NCI-H1417 (cell line): ENCODE measurements at places on chromosomes 13 and 19.
A peak's percentile ranks its signal among the peaks of the same experiment; 100 is the strongest.

DNA sequence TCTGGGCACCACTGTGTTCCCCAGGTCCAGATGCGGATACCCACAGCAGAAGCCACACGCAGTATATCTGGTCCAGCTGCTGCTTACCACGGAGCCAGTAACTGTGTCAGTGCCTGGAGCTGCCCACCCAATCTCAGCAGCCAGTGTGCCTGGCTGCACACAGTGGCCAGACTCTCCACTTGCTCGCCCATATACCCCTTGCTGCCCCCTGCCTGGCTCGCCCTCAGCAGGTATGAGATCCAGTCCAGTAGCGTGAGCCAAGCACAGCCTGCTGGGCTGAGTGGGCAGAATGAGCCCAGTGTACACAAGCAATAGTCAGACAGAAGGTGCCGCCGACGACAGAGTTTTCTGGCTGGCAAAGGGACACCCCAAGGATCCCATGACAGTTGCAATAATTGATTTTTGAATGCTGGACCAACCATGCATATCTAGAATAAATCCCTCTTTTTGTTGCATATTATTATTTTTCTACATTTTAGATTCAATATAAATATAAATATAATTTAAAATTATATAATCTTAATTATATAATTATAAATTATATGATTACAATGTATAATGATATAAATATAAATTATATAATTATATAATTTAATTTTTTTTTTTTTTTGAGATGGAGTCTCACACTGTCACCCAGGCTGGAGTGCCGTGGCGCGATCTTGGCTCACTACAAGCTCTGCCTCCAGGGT is 918.8 kb upstream of the MIR17HG start:
- no peak for DNase-seq

DNA sequence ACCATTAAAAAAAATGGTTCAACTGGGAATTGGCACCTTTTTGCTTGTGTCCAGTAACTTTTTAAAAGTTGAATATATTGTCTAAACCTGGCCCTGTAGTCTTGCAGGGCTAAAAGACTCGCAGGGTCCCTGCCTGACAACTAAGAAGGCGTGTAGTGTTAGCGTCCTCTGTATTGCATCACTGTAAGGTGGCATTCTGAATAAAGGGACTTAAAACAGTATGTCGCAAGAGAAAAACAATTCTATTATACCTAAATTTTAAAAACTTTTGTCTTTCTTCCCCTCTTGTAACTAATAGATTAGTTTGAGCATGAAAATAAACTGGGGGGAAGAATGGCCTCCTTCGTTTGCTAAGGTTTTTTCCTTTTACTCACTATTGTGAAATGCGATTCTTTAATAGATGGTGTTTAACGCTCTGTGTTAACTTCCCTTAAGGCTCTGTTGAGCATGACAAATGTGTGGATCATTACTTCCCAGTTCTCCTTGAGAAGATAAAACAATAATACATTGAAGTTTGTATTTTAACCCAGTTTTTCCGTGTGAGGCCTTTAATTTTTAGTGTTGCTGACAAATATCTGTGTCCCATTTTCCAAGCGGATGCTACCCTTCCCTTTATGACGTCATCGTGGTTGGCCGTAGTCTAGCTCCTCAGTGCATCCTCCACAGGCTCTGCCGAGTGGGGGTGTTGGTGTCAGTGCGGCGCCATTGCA is 134.6 kb downstream of the KATNAL1 start:
- DNase-seq = no peak

DNA sequence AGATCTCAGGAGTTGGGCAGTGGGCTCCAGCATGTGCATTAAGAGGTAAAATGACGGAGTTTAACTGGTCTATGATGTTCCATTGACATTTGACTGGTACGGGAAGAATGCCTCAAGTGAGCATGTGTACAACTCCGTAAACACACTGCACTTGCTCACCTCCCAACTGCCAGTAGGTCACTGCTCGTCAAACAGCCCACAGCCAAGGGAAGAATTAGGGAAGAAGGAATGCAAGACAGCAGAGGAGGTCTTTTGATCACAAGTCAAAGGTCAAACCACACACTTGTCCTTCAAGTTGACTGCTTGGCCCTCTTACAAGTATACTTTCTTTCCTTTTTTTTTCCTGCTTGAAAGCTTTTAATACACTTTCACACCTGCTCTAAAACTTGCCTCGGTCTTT is 236.7 kb downstream of the B3GLCT start:
- DNase-seq = no peak

- no peak for DNase-seq
These were observed 9.9 kb downstream of the ZNF665 start for GRCh38 chr19:53183146-53183764.

- DNase-seq = no peak
These were observed 8.1 kb upstream of the IPO5 start for GRCh38 chr13:97945342-97945741.

DNA sequence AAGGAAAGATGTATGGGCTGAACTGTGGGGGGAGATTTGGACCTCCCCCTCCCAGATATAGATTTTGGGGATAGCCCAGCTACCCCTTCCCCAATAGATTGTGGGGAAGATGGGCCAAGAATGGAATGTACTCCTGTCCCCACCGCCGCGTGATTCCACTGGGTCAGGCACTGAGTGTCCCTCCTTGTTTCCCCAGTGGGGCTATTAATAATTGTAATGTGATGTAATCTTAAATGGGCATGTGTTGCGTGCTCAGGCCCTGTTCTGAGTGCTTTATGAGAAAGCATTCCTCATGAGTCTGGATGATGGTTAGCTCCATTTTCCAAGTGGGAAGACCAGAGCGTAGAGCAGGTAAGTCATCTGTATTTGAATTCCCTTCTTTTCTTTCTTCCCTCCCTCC is 1.4 kb downstream of the PSMD8 start:
- no peak for DNase-seq

DNA sequence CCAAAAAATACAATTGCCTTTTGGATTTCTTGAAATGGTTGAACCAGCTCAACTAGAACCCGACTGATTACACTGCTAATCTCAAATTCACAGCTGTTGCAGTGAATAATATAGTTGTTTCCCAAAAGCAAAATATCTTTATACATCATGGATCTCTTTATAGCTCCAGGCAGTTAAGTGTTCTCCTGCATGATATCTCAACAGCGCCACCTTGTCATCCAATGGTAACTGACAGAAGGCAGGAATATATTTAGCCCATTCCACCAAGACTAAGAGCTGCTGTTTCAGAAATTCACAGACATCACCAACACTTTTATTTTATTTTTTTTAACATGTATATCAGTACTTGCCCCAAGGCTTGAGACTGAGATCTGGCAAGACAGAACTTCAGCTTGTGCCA is 1141.0 kb upstream of the PRR20A start:
- DNase-seq = peak; percentile 20
